ENCODE measurements at places on chromosomes 2 and 18. TPM values are rescaled to one million over a fixed set of nuclear protein-coding genes. Genes with fewer than 3 reads are reported as not detected.

- H3K27ac ChIP-seq, result no peak overlapping the region
- DNase-seq, result no peak
- H3K4me3 ChIP-seq, result no peak overlapping the region
- no peaks in the 10 kb centered on the region for H3K4me1 ChIP-seq
These were observed 10.8 kb downstream of the GPR35 start for GRCh38 chr2:240635998-240636547.

DNA sequence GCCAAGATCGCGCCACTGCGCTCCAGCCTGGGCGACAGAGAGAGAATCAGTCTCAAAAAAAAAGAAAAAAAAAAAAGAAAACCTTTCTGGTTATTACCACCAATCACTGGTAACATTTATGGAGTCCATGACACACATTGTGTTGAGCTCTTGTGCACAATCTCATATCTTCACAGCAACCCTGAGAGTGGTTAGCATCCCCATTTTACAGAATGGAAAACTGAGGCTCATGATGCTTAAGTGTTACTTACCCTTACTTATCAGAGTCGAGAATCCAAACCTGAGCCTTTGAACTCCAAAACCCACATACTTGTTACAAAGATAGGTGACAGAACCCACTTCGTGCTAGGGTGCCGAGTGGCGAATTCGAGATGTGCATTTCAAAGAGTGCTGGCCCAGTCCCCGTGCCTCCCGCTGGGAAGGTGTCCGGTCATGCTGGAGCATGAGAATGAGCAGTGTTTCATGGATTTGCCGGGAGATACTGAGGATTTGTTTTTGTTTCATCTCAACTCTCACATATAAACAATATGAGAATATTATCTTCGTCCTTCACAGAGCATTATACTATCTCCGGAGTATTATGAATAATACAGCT is 50.9 kb downstream of the CYP27C1 start:
- H3K27me3 ChIP-seq, result no peaks in the 10 kb centered on the region
- no peak overlapping the region for H3K4me3 ChIP-seq
- no peaks in the 10 kb centered on the region for H3K36me3 ChIP-seq
- H3K4me1 ChIP-seq, result no peaks in the 10 kb centered on the region
- DNase-seq, result no peak

GRCh38 chr18:58661423-58661822 is 9.8 kb upstream of the MALT1 start:
- peak overlapping the region; percentile 45 for H3K27ac ChIP-seq
- DNase-seq, result no peak
- no peaks in the 10 kb centered on the region for H3K36me3 ChIP-seq

Gene TTR
- not detected for polyA plus RNA-seq

DNA sequence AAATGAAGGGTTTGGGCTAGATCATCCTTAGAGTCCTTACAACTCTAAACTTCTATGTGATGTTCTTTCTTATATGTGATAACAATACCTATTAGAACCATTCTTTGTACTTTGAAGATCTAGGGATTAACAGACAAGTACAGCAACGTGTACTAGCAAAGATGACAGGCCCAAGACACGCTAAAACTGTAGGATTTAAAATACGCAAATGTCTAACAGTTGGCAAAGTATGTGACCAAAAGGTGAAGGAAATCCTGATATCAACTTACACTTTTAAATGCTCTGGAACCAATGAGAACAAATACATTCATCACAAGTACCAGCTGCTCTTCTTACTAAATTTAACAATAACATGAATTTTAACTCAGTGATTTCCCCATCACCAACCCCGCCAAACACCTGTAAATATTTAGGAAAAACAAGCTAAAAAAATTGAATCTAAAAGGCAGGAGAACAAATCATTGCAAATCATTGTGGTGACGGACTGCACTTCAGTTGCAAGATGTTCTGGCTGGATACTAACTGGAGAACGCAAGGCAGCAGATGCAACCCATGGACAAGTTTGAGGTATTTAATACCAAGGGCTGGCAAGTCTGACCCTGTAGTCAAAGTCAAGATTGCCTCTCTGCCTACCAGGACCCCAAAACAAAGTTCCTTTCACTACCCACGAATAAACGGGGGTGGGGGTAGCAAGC is 1.4 kb downstream of the ANKRD44 start:
- peak overlapping the region; percentile 99 for H3K27ac ChIP-seq
- peaks cover 26% of the 10 kb centered on the region for H3K4me1 ChIP-seq
- H3K4me3 ChIP-seq, result peak overlapping the region; percentile 98
- DNase-seq, result no peak
- no peaks in the 10 kb centered on the region for H3K27me3 ChIP-seq
- H3K36me3 ChIP-seq, result no peaks in the 10 kb centered on the region

DNA sequence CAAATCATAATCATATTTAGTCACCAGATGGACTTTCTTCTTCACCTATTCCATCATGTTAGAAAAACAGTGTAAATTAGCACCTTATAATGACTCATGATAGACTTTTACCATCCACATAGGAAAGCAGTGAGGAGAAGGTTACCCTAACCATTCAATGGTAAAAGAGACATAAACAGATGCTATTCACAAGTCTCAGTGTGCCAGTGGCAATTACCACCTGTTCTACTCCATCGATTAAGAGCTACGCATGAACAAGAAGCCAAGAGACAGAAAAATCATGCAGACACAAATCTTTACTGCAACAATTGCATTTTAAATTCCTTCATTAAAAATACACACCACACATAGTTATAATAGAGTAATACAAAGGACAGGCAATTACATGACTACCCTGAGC is 106.7 kb upstream of the CHAC2 start:
- no peaks in the 10 kb centered on the region for H3K36me3 ChIP-seq
- H3K27me3 ChIP-seq, result no peaks in the 10 kb centered on the region
- H3K27ac ChIP-seq, result no peak overlapping the region
- H3K4me1 ChIP-seq, result no peaks in the 10 kb centered on the region
- H3K4me3 ChIP-seq, result no peak overlapping the region

DNA sequence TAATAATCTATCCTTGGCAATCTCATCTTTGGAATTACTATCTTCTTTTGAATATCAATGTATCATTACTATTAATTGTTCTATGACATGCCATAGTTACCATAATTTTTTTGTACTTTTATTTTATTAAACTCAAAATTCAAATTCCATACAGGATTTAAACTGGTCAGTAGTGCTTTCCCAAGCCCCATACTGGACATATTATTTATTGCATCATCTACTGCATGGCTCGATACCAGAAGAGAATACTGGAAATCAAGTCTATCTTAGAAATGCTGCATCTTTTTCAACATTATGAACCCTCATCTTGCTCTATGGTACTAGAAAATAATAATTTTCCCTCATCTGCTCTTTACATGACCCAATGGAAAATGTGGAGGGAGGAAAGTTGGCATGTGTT is 9.4 kb upstream of the PDE1A start:
- no peak overlapping the region for H3K4me3 ChIP-seq
- no peak for DNase-seq

DNA sequence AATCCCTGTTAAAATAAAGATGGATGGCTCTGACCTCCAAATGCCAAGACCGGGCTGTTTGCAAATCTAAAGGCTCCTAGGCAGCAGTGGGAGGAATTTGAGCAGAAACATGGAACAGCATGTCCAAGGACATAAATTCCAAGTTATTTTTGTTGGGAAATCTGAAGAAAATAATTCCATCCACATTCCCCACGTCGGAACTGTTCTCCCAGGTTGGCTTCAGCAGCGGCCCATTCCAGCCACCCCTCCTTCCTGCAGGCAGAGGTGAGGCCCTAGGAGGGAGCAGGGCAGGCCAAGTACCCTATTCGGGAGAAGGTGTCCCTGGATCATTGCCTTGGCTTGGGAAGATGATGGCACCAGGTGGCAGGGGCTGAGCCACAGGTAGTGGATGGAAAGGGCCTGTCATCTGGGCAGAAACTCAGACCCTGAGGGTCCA is 117.1 kb downstream of the CAPN13 start:
- no peak overlapping the region for H3K4me3 ChIP-seq

GRCh38 chr2:238739668-238740067 is 108.2 kb upstream of the TWIST2 start:
- DNase-seq, result no peak
- H3K4me1 ChIP-seq, result no peaks in the 10 kb centered on the region
- no peaks in the 10 kb centered on the region for H3K27me3 ChIP-seq
- H3K4me3 ChIP-seq, result no peak overlapping the region
- no peaks in the 10 kb centered on the region for H3K36me3 ChIP-seq

Gene KIF5C
- polyA plus RNA-seq, result 0.27 TPM

GRCh38 chr2:68709421-68709911 is 25.1 kb upstream of the ARHGAP25 start:
- H3K36me3 ChIP-seq, result no peaks in the 10 kb centered on the region
- H3K27ac ChIP-seq, result no peak overlapping the region
- H3K4me1 ChIP-seq, result peaks cover 5% of the 10 kb centered on the region
- DNase-seq, result no peak

Gene ESPNL
- polyA plus RNA-seq, result 0.05 TPM

Gene IL1F10
- not detected for polyA plus RNA-seq

GRCh38 chr2:217261452-217261851 is 401.6 kb upstream of the TNP1 start:
- H3K36me3 ChIP-seq, result no peaks in the 10 kb centered on the region
- no peaks in the 10 kb centered on the region for H3K4me1 ChIP-seq
- no peak overlapping the region for H3K4me3 ChIP-seq
- DNase-seq, result no peak
- H3K27ac ChIP-seq, result no peak overlapping the region
- H3K27me3 ChIP-seq, result no peaks in the 10 kb centered on the region

Gene WDR33
- polyA plus RNA-seq, result 65.0 TPM

DNA sequence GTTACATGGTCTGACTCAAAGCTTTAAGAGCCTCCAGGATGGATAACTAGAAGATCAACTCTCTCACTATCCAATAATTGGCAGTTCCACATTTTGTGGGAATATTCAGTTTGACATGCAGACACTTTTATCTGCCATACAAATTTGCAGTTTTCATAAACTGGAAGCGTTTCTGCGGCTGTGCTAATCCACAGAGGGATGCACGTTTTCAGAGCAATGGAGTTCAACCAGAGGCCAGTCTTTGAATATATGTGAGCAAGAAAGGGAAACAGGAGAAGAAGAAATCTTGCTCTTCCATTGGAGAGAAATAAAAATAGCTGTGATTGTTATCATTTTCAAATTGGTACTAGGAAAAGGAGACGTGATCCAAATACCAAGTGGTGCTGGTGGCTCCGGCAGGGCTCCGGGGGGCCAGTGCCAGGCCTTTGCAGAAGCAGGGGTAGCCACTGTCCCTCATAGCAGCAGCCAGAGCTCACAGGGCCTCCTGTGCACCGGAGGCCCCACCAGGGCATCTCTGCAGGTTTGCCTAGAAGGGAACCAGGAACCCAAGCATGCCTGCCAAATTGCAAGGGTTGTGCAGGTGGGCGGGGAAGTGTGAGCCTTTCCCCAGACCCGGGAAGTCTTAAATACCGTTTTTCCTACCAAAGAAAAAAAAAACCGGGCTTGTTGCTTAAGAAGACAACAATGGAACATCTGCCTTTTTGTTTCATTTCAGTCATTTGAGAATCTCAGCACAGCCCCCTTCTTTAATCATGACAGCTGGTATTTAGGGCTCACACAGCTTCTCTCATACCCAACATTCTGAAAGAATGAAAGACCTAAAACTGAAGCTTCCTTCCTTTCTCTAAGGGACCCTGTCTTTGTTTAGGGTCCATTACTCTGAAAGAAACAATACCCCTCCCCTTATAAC is 791.1 kb upstream of the SOX11 start:
- no peak for DNase-seq
- no peaks in the 10 kb centered on the region for H3K36me3 ChIP-seq
- no peaks in the 10 kb centered on the region for H3K27me3 ChIP-seq
- no peaks in the 10 kb centered on the region for H3K4me1 ChIP-seq

Gene PECR
- polyA plus RNA-seq, result 27.8 TPM

- no peak for DNase-seq
- no peaks in the 10 kb centered on the region for H3K36me3 ChIP-seq
- H3K27ac ChIP-seq, result no peak overlapping the region
- H3K4me3 ChIP-seq, result no peak overlapping the region
These were observed 142.7 kb downstream of the FIGN start for GRCh38 chr2:163592954-163593622.

DNA sequence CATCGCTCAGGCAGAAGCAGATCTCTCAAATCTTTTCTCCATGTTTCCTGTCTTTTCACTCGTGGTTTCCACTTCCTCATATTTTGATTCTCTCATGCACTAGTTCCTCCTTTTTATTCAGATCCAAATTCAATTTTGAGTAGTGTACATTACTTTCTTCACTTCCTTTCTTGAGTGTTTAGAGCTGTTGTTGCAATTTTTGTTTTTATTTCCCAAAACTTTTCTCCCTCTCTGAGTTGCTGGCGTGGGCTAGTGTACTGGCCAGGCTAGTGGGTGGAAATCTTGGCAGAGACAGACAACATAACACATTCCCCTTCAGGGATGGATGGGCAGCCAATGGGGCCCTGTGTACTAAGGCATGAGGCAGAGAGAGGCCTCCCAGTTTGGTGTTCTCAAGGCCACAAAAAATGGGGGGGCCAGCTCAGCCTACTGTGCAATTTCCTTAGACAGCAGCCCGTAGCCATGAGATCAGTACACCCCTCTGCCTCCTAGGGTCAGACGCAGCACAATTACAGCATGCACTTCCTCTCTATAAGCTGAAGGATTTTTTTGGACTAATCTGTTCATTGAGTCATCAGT is 145.1 kb upstream of the PID1 start:
- no peak overlapping the region for H3K27ac ChIP-seq
- H3K4me1 ChIP-seq, result no peaks in the 10 kb centered on the region
- no peaks in the 10 kb centered on the region for H3K27me3 ChIP-seq
- no peak for DNase-seq
- no peak overlapping the region for H3K4me3 ChIP-seq

Gene CSRNP3
- 0.03 TPM for polyA plus RNA-seq

Gene SUMO1
- 284 TPM for polyA plus RNA-seq

DNA sequence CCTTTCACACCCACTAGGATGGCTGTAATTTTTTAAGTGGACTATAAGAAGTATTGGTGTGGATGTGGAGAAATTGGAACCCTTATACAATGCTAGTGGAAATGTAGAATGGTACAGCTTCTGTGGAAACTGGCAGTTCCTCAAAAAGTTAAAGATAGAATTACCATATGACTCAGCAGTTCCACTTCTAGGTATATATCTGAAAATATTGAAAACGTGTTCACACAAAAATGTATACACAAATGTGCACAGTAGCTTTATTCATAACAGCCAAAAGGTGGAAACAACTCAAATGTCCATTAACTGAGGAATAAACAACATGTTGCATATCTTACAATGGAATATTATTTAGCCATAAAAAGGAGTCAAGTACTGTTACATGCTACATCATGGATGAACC is 17.7 kb downstream of the TANK start:
- H3K36me3 ChIP-seq, result peaks cover 6% of the 10 kb centered on the region
- H3K27me3 ChIP-seq, result no peaks in the 10 kb centered on the region
- no peak overlapping the region for H3K27ac ChIP-seq
- peaks cover 26% of the 10 kb centered on the region for H3K4me1 ChIP-seq
- H3K4me3 ChIP-seq, result no peak overlapping the region
- DNase-seq, result no peak

Gene KCNK3
- not detected for polyA plus RNA-seq

GRCh38 chr2:16022548-16023240 is 82.3 kb downstream of the MYCN start:
- no peaks in the 10 kb centered on the region for H3K36me3 ChIP-seq
- H3K4me1 ChIP-seq, result no peaks in the 10 kb centered on the region
- H3K27me3 ChIP-seq, result no peaks in the 10 kb centered on the region
- no peak overlapping the region for H3K27ac ChIP-seq

- no peaks in the 10 kb centered on the region for H3K27me3 ChIP-seq
- no peak overlapping the region for H3K27ac ChIP-seq
- no peak for DNase-seq
- no peak overlapping the region for H3K4me3 ChIP-seq
These were observed 21.9 kb upstream of the LOXHD1 start for GRCh38 chr18:46678785-46679399.

Gene SERPINB11
- polyA plus RNA-seq, result not detected

Gene PTPRN
- 0.20 TPM for polyA plus RNA-seq

GRCh38 chr2:201451292-201452057 is at the start of the genes STRADB and TRAK2:
TSS of gene STRADB (plus strand) at chr2:201451740. CDS start at chr2:201454841, 3,101 bp downstream.
TSS of gene TRAK2 (minus strand) at chr2:201451458. CDS start at chr2:201420507, 30,951 bp downstream.
- no peaks in the 10 kb centered on the region for H3K27me3 ChIP-seq
- peak; percentile 80 for DNase-seq
- peaks cover 22% of the 10 kb centered on the region for H3K4me1 ChIP-seq
- H3K27ac ChIP-seq, result peak within 1 kb of the TSS; percentile 85

Measured in GM12878 (cell line).